ENCODE measurements at places on chromosomes 3 and 15. TPM values are rescaled to one million over a fixed set of nuclear protein-coding genes. Genes with fewer than 3 reads are reported as not detected.

MYO5C gene
- polyA plus RNA-seq = 22.5 TPM

ECT2 gene
- 39.7 TPM for polyA plus RNA-seq

BLOC1S6 gene
- 49.7 TPM for polyA plus RNA-seq

CACNA2D2 gene
- 15.1 TPM for polyA plus RNA-seq

PCSK6 gene
- polyA plus RNA-seq = 7.0 TPM

Data from right renal pelvis (tissue), 4 donors.